ENCODE measurements at places on chromosomes 3 and 15. TPM values are rescaled to one million over a fixed set of nuclear protein-coding genes. Genes with fewer than 3 reads are reported as not detected.

The ISL2 gene
- not detected for polyA plus RNA-seq

The TERB2 gene
- not detected for polyA plus RNA-seq

- H3K4me3 ChIP-seq = no peak overlapping the region
- no peaks in the 10 kb centered on the region for H3K27me3 ChIP-seq
- H3K36me3 ChIP-seq = peaks cover 13% of the 10 kb centered on the region
- H3K27ac ChIP-seq = no peak overlapping the region
- no peak for DNase-seq
These were observed 84.1 kb downstream of the ATG7 start for GRCh38 chr3:11356269-11356668.

DNA sequence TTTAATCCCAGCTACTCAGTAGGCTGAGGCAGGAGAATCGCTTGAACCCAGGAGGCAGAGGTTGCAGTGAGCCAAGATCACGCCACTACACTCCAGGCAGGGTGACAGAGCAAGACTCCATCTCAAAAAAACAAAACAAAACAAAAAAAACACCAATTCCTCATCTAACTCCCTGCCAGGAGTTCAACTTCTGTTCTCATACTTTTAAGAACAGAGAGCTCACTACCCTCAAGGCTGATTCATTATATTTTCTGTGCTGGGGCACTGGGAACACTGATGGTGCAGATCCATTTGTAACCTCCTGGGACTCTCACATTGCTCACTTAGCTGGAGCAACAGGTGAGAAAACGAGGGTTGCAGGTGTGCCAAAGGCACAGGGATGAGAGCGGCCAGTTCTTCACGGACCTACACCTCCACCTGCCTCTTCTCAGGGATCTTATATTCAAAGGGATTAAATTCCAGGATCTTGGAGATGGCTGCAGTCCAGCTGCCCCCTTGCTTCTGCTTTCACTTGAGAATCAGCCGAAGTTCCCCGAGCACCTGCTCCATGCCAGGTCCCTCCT, 12.3 kb upstream of the CSK start:
- H3K4me3 ChIP-seq = no peak overlapping the region
- no peaks in the 10 kb centered on the region for H3K27me3 ChIP-seq
- peaks cover 25% of the 10 kb centered on the region for H3K4me1 ChIP-seq
- no peak for DNase-seq
- H3K27ac ChIP-seq = no peak overlapping the region
- H3K36me3 ChIP-seq = no peaks in the 10 kb centered on the region

GRCh38 chr15:41967506-41968206, 4.7 kb downstream of the EHD4 start:
- peaks cover 63% of the 10 kb centered on the region for H3K4me1 ChIP-seq

DNA sequence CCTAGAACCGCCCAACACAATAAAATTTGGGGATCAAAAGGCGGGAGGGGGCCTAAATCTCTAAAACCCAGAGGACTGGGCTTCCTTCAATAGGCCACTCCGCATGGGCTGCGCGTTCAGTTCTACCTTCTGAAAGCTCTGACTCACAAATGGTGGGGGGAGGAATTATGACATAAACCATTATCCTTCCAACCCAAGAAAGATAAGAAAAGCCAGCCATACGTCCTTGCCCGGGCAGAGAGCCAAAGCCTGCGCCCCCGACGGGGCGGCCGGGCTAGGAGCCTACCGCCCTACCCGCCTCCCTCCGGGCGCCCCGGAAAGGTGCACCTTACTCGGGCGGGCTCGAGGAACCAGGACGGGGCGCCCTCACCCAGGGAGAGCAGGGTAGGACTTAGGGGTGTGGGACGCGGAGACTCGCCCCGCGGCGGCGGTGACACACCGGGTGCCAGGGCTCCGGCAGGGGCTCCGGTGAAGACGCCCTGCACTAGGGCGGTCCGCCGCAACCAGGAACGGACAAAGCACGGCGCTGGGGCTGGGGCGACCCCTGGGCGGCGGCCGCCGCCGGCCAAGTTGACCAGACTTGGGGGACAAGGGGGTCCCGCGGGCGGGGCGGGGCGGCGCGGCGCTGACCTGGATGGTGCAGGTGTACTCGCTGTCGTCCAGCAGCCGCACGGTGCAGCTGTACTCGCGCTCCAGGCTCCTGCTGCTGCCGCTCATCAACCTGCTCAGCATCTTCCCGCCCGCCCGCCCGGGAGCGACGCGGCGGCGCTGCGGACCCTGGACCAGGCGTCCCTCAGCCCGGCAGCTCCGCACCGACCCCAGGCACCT, 534 bp downstream of the FRMD5 start:
- no peak overlapping the region for H3K27ac ChIP-seq
- no peaks in the 10 kb centered on the region for H3K36me3 ChIP-seq
- H3K4me1 ChIP-seq = peaks cover 16% of the 10 kb centered on the region
- peak overlapping the region; percentile 54 for H3K4me3 ChIP-seq
- H3K27me3 ChIP-seq = peaks cover 37% of the 10 kb centered on the region

All from CD4-positive, alpha-beta memory T cell (primary cell).